ENCODE measurements at places on chromosomes 6 and 20. TPM values are rescaled to one million over a fixed set of nuclear protein-coding genes. Genes with fewer than 3 reads are reported as not detected.

DNA sequence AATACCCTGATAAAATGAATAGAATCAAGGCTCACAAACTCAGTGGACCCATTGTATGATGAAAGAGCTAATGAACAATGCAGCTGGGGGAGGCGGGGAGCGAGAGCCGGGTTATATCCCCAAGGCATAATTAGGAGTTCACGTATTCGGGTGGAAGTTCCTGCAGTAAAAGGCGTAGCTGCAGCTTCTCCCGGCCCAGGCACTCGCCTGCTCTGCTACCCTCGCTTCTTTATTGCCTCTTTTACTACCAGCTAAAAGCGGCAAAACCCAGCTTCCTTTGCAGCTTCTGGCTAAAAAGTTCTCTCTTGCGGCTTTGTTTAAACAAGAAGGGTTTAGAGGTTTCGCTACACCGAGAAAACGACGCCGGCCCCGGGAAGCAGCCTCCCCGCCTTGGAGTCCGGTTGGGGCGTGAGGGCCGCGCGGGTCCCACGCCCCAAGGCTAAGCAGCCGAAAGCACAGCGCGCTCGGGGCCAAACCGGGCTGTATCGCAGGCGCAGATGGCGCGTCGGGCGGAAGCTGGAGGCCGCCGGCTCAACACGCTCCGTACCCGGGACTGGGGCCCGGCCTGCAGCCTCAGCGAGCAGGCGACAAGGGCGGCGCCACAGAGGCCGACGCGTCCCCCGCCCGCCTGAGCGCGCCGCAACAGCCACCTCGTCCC, 1.6 kb downstream of the ZBTB2 start:
- DNase-seq = no peak

GRCh38 chr20:63402181-63402859, 41.2 kb upstream of the CHRNA4 start:
- DNase-seq = no peak

DNA sequence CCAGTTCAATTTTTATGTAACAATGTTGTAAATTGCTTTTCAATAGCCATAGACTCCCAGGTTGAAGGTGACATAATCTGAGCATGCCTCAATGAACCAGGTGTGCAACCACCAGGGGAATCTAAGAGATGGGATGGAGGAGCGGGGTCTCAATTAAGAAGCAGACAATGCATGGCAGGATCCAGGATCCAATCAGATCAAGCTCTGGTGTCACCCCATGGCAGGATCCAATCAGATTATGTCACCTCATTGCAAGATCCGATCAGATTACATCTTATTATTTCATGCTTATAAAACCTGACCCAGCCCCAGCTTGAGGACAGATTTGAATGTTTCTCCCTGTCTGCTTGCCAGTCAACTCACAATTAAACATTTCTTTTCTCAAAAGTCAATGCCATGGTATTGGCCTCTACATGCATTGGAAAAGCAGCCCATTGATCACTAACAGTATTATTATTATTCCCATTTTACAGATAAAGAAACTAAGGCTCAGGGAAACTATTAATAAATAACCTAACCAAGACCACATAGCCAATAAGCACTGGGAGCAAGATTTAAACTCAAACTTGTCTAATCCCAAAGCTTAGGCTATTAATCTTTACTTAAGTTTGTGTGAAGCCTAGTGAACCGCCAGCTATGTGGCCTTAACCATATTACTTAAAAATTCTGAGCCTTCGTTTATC, 14.3 kb upstream of the SIRT5 start:
- no peak for DNase-seq

- DNase-seq = no peak
Measured at GRCh38 chr20:1800777-1801176, 94.4 kb upstream of the SIRPA start.

DNA sequence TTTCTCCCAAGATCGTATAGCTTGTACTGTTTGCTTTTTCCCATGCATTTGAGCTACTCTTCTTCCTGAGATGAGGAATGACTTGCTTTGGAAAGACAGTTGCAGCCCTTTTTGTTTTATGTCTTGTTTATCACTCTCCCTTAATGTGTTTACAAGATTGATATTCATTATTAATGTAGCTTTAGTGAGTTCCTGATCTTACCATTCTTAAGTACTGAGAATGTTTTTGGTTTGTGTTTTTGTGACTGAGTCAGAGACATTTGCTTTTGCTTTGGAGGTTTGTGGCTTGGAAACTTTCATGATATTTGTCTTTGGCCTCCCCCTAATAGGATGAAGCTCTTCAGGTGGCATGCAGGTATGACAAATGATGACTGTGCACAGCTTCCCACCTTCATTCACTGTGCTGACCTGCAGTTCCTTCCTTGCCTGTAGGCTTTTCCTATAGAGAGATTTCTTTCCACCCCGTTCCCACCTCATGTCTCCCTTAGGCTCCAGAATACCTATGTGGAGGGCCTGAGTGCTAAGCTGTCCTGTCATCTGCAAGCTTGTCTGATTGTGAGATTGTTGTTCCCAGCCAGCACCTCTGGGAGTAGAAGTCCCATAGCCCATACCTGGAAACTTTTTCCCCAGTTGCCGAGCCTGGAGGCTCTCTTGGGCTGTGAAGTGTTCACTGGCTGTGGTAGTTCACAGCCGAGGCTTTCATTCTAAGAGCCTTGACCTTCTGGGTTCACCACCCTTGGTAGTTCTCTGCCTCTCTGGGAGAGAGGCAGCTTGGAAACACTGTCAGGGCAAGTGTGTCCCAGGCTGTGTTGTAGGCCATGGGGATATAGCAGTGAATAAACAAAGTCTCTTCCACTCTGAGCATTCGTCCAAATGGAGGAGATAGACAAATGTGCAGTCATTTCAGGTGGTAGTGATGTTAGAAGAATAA, 27.1 kb downstream of the CDS2 start:
- no peak for DNase-seq

DNA sequence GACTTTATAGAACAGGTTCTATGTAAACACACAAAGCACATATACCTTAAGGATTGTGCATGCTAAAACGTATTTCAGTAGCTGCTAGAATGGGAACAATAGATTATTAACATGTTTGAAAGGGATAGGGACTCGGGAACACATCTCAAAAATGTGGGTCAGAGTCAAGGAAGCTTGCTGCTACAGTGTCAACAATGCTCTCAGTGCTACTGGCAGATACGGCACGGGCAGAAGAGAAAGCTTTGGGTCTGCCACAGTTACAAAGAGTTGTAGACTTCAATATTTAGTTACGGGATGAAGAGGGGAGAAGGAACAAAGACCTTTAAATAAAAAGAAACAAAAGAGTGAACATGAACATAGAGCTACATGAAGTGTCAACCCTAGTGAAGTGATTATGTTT, 170.5 kb downstream of the BACH2 start:
- DNase-seq = no peak

- no peak for DNase-seq
Measured at GRCh38 chr20:44659931-44660330, 8.4 kb upstream of the ADA start.

- DNase-seq = no peak
Measured at GRCh38 chr6:136180704-136181511, 69.2 kb downstream of the MTFR2 start.

DNA sequence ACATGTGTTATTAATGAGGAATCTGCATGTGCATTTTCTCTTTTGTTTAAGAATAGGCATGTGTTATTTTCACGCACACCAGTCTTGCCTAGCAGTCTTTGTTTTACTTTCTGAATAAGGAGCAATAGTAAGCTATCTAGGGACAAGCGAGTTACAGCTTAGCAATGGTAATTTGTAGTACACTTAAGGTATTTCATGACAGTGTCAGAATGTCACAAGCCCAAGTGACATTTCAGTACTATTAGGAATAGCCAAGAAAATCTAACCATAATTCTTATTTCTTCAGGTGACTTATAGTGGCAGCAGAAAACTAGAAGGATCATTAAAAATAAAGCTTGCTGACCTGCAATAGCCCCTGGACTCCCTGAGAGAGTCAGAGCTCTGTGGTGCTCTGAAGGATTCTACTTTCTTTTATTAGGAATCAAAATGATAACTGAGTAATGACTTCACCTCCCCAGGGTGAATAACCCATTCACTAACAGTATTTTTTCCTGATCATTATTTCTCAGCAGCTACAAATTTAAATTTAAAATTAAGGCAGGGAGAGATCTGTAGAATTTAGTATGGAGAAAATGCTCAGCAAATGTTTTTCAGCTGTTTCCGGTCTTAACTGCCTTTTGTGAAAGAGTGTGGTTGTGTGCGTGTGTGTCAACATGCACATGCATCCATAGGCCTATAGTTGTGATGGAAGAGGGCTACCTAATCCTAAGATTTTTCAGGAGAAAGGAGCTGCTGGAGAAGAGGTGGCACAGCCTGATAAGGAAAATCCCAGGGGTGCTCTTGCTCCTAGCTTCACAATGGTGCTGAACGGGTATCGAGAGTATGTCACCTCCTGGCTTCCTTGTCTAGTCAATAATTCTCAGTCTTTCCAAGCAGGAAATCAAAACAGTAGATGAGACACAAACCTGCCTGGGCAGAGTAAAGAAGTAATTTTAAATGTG, 90.0 kb upstream of the BEND3 start:
- DNase-seq = no peak

GRCh38 chr20:32458061-32458836, 100.1 kb downstream of the ASXL1 start:
- DNase-seq = no peak

- DNase-seq = no peak
Measured at GRCh38 chr20:63220696-63221399, 4.9 kb upstream of the YTHDF1 start.

- DNase-seq = no peak
Measured at GRCh38 chr6:65501045-65501444, 206.0 kb downstream of the EYS start.

DNA sequence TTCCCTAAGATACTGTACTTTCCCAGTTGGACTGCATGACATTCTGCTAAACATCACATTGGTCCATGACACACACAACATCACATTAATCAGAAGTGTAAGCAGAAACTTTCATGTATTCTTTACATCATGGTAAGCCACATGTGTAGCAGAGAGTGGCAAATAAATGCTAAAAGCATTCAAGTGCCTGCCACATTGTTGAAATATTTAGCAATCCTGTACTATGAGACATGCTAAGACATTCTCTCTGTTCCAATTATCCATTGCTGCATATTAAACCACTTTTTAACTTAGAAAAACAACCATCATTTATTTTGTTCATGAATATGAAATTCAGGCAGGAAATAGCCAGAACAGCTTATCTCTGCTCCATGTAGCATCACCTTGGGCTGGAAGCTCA, 207.7 kb upstream of the GJE1 start:
- no peak for DNase-seq

- no peak for DNase-seq
Measured at GRCh38 chr20:31687777-31688176, 34.9 kb downstream of the BCL2L1 start.

- no peak for DNase-seq
Measured at GRCh38 chr6:14917109-14917910, 328.6 kb upstream of the JARID2 start.

DNA sequence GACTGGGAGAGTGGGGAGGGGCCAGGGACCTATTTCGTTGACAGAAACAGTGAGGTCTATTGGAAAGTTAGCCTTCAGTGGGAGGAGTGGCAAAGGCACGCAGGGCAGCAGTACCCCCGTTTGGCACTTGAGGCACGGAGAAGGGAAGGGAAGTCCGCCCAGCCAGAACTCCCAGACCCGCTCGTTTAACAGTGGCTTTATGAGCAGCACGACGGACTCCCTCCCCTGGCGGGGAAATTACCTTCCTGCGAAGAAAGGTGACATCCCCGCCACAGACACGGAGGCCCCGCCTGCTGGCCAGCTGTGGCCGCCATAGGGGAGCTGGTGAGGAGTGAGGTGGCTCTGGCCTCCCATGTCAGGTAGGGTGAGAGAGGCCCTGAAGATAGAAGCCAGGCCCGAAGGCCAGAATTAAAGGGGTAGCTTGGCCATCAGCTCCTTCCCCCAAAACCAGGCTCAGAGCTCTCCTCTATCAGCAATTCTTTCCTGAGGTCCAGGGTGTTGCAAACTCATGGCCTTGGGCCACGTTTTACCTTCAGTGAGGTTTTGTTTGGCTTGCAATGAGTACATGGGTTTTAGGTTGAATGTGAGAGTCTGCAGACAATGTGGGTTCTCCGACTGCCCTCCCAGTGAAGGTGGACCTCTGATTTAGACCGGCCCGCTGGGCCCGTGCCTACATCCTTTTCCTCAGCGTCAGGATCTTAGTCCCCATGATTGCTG, 123.7 kb downstream of the MRPL14 start:
- no peak for DNase-seq

DNA sequence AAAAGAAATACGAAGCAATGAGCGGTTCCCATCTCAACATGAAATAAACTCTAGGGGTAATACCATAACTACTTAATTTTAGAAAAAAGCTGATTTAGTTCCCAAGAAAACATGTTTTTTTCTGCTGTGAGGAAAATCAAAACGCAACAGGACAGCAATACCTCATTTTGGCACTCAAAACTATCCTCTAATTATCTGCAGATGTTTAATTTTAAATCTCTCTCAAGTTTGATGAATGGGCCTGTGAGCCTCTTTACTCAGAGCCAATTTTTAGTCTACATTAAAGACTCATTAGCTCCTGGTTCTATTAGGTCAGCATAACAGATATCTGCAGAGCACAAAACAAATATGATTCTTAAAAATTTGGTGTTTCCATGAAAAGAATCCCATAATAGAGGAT, 28.1 kb downstream of the RNF24 start:
- no peak for DNase-seq

DNA sequence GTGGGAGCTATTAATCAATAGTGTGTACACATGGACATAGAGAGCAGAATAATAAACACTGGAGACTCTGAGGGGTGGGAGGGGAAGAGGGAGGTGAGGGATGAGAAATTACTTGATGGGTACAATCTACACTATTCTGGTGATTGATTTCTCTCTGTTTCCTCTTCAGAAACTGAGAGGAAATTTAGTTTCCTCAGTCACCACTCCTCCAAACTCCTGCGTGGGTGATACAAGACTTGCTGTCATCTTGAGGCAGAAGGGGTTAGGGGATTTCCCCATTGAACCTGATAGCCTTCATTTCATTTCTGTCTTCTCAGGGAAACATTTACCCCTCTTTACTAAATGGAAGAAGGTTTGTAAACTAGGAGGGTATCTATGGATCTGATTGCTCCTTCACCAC, 84.3 kb upstream of the ESR1 start:
- DNase-seq = no peak

GRCh38 chr20:57251344-57251743, 15.1 kb downstream of the BMP7 start:
- no peak for DNase-seq

Gene SPATS1
- total RNA-seq = not detected

Gene AFDN
- 82.3 TPM for total RNA-seq

Gene RAET1E
- total RNA-seq = 0.29 TPM

Gene RNF5
- total RNA-seq = 32.3 TPM

Gene ARMC2
- 10.0 TPM for total RNA-seq

Gene B3GAT2
- not detected for total RNA-seq

Gene PDYN
- not detected for total RNA-seq

Gene PPP1R14C
- 0.26 TPM for total RNA-seq

Gene RSPO3
- total RNA-seq = 30.4 TPM

Gene KIAA0408
- total RNA-seq = 2.7 TPM

Gene CD24
- 2.1 TPM for total RNA-seq

Gene TFAP2C
- total RNA-seq = 1.3 TPM

Gene C20orf202
- 0.32 TPM for total RNA-seq

Measured in mesenteric fat pad (tissue), 1 donor.